Progenitor cell of endocrine pancreas (in vitro differentiated cells): ENCODE measurements at places on chromosomes 5 and 9.

GRCh38 chr9:124813041-124813440, 36.1 kb downstream of the OLFML2A start:
- DNase-seq, result no peak

GRCh38 chr5:75993183-75993582, 90.0 kb upstream of the SV2C start:
- DNase-seq, result no peak

- no peak for DNase-seq
Measured at GRCh38 chr5:148913493-148913892, 87.1 kb downstream of the ADRB2 start.

DNA sequence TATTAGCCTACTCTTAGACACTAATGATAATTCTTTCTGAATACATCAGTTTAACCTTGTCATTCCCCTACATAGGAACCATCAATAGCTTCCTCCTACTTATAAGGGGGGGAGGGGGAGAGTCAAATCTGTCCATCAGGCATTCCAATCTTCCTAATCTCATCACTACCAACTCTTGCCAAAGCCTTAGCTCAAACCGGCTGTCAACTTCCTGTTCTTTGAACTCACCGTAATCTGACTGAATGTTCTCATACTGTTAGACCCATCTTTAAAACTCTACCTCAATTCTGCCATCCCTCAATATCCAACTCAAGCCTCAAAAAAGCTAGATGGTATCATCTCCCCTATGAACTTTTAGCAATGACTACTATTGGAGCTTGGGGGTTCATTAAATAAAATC, 41.9 kb upstream of the RNF38 start:
- DNase-seq, result no peak

- DNase-seq, result no peak
Measured at GRCh38 chr9:127139071-127139731, 16.8 kb upstream of the ANGPTL2 start.

DNA sequence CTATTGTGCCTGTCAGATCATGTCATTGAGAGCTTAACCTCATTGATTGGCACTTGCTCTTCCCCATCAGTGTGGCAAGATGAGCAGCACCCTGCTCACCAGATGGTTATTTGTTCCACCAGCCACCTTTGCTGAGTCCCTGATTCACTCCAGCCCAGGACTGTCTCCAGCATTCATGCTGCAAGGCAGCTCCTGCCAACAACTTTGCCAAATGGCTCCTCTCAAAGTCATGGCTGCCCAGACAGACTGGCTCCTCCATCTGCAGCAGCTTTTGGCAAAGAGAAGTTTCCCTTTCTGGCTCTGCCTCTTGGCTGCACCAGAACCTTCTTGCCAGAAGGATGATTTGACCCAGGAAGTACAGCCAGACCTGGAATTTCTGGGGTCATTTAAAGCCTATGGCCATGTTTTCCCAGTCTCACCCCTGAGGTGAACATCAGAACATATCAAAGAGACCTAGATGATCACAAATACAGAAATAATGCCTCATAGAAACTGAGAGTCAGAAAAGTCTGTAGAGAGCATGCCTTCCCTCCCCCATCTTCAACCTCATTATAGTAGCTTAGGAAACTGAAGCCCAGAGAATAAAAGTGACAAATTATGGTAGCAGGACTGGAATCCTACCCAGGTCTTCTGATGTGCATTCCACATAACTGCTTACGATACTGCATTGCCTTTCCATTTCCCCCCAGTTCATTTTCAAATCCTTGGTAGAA, 10.4 kb downstream of the PPP2R2B start:
- no peak for DNase-seq

- no peak for DNase-seq
Measured at GRCh38 chr5:133344266-133344665, 268.1 kb downstream of the FSTL4 start.

- DNase-seq, result no peak
Measured at GRCh38 chr5:138360941-138361452, 8.5 kb downstream of the KDM3B start.

- DNase-seq, result no peak
Measured at GRCh38 chr5:21049901-21050300, 1061.9 kb upstream of the CDH18 start.

DNA sequence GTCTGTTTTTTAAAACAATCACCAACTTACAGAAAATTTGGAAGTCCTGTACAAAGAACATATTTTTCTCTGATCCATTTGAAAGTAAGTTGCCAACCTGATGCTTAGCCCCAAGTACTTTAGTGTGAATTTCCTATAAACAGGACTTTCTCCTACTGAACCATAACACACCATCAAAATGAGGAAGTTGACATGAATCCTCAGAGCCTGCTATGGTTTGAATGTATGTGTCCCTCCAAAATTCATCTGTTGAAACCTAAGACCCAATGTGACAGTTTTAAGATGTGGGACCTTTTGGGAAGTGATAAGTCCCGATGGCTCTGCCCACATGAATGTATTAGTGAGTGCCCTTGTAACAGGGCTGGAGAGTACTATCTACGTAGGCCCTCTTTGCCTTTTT, 6.4 kb upstream of the ACOT12 start:
- no peak for DNase-seq

- no peak for DNase-seq
Measured at GRCh38 chr5:144028058-144028457, 142.4 kb downstream of the YIPF5 start.
